ENCODE measurements at places on chromosomes 5 and 9. TPM values are rescaled to one million over a fixed set of nuclear protein-coding genes. Genes with fewer than 3 reads are reported as not detected.

Gene SCGB3A2
- total RNA-seq, result not detected

Gene PCDHGC4
- total RNA-seq, result not detected

Gene RASEF
- 8.3 TPM for total RNA-seq

Gene SMIM33
- total RNA-seq, result not detected
